ENCODE measurements at places on chromosomes 7 and 10. TPM values are rescaled to one million over a fixed set of nuclear protein-coding genes. Genes with fewer than 3 reads are reported as not detected.

Gene FRAT2
- total RNA-seq, result 15.4 TPM

Gene HABP2
- 0.66 TPM for total RNA-seq

DNA sequence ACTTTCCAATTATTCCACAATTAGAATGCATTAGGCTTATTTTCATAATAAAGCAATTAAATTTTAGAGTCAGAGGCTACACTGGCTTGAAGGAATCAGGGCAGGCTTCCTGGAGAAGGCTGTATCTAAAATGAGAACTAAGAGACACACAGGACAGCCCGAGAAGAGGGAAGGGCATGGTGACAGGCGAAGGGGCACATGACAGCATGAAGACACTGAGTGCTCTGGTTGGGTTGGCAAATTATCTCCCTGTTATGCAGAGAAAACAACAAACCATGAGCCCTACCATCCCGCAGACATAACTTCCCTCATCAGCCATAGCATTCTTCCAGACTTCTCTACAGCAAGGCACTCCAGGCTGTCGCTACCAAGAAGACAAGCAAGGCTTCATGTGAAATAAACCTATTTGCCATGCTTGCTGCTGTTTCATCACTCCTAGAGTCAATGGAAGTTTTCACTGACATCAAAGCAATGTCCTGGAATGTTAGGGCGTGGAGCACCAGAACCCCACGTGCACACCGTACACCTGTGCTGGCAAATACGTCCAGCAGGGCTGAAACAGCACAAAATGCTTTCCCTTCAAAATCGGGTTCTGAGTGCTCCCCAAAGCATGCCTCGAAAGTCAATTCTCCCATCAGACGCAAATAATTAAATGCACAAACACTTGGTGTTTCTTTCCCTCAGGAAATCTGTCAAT is 21.3 kb downstream of the VOPP1 start:
- H3K27me3 ChIP-seq, result no peaks in the 10 kb centered on the region
- no peaks in the 10 kb centered on the region for H3K4me1 ChIP-seq
- DNase-seq, result no peak
- no peak overlapping the region for H3K4me3 ChIP-seq

- no peaks in the 10 kb centered on the region for H3K4me1 ChIP-seq
- H3K27me3 ChIP-seq, result no peaks in the 10 kb centered on the region
- no peak for DNase-seq
- H3K36me3 ChIP-seq, result no peaks in the 10 kb centered on the region
- no peak overlapping the region for H3K4me3 ChIP-seq
These were observed 118.9 kb downstream of the CDH23 start for GRCh38 chr10:71515531-71516172.

- H3K4me3 ChIP-seq, result no peak overlapping the region
- H3K27me3 ChIP-seq, result no peaks in the 10 kb centered on the region
- no peaks in the 10 kb centered on the region for H3K36me3 ChIP-seq
- H3K27ac ChIP-seq, result peak overlapping the region; percentile 16
- no peaks in the 10 kb centered on the region for H3K4me1 ChIP-seq
These were observed 106.7 kb downstream of the REEP3 start for GRCh38 chr10:63627881-63628296.

GRCh38 chr10:71436268-71437125 is 39.8 kb downstream of the CDH23 start:
- no peak overlapping the region for H3K27ac ChIP-seq
- no peak overlapping the region for H3K4me3 ChIP-seq
- H3K27me3 ChIP-seq, result no peaks in the 10 kb centered on the region

DNA sequence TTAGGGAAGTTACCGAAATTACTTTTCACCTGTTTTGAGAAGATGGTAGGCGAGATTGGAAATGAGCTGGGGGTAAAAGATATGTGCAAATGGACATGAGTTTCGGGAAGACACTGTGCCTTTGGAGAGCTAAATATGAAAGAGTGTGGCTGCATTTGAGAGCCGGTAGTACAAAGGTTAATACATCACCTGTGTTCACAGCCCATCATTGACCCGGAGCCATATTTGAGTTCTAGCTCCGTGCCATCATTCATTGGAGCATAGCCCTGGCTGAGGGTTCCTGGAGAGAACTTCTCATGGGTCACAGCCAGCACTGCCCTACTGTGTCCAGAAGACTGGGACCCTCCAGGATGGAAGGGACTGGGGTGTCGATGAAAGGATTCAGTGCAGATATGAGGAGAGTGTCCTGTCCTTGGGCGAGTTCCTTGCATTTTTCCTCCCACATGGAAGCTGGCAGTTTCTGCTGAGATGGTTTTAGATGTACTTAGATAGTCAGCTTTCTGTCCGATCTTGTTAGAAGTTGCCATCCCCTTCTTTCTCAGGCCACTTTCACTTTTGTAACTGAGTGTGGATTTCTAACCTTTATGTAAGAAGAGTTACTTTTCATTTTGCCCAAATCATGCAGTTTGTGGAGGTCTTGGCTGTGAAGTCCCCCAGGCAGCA is 138.8 kb downstream of the JCAD start:
- peak overlapping the region; percentile 64 for H3K27ac ChIP-seq
- H3K36me3 ChIP-seq, result no peaks in the 10 kb centered on the region
- no peaks in the 10 kb centered on the region for H3K27me3 ChIP-seq
- no peaks in the 10 kb centered on the region for H3K4me1 ChIP-seq
- no peak overlapping the region for H3K4me3 ChIP-seq

DNA sequence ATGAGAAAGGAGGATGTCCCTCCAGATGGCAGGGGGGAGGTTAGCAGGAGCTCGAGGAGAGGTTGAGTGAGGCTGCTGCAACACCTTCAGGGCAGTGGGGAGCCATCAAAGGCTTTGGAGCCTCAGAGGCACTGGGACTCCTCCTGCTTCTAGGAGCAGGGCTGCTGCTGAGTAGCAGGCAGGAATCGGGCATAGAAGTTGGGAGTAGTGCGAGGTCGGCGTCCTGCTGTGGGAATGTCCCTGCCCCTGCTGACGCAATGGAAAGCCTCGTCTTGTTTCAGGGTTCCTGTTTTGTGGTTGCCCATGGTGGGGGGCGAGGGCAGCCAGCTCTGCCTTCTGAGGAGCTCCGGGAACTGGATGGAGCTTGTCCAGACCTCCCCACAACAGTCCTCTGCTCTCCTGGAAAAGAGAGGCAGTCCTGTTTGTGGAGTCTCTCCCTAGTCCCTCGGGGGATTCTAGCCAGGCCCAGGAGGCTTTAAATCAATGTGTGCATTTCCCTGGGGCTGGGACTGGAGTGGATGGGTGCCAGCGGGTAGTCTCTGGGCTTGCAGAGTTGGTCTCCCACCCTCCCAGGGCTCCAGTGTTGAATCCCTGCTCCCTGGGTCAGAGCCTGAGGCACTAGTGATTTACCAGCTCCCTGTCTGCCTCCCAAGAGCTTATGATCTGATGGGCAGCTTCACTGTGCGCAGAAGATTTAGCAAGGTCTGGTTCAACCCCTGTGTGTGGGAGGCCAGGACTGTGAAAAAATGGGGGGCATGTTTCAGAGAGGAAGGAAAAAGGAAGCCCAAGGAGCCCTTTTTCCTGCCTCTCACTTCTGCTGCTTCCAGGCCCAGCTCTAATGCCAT is 98.7 kb upstream of the PPIF start:
- no peaks in the 10 kb centered on the region for H3K36me3 ChIP-seq
- no peak overlapping the region for H3K4me3 ChIP-seq
- peaks cover 25% of the 10 kb centered on the region for H3K4me1 ChIP-seq
- H3K27ac ChIP-seq, result peak overlapping the region; percentile 88

DNA sequence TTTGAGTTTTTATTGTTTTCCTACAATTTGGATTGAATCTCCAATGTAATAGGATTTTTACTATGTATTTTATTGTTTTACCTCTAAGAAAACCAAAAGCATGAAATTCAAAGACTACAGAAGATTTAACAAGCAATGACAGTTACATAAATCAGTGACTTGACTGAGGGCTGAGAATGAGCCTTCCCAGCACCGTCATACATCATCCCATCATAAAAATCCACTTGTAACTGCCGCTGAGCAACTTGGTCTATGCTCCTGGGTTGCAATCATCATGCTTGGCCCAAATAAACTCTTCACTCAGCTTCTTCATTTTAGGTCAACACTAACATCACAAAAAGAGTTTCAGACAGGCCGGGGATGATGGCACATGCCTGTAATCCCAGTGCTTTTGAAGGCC is 13.5 kb downstream of the LARP4B start:
- no peaks in the 10 kb centered on the region for H3K27me3 ChIP-seq
- no peaks in the 10 kb centered on the region for H3K4me1 ChIP-seq
- H3K36me3 ChIP-seq, result no peaks in the 10 kb centered on the region

DNA sequence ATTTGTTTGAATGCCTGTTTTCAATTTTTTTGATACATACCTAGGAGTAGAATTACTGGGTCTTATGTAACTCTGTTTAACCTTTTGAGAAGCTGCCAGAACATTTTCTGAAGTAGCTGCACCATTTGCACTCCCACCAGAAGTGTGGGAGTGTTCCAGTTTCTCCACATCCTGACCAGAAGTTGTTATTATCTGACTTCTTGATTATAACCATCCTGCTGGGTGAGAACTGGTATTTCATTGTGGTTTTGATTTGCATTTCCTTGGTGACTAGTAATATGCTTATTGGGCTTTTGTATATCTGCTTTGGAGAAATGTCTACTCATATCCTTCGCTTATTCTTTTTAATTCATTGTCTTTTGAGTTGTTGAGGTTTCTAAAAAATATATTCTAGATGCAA is 117.2 kb upstream of the GLCCI1 start:
- no peaks in the 10 kb centered on the region for H3K36me3 ChIP-seq
- no peaks in the 10 kb centered on the region for H3K4me1 ChIP-seq
- no peaks in the 10 kb centered on the region for H3K27me3 ChIP-seq
- DNase-seq, result no peak
- no peak overlapping the region for H3K4me3 ChIP-seq

DNA sequence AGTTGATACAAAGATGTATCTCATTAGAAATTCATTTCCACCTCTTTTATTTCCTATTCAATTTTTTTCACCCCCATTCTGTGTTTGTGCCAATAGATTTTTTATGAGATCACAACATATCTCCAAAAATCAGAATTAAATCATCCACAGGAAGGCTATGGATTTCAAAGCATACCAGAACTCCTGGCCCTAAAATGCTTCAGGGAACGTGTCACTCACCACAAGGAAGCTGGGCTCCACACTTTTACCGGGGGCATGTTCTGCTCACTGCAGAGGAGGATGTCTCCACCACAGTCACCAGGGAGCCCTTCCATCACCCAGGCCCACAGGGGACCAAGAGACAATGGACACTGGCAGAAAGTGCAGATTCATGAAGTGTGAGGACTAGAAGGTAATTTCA is 456.8 kb downstream of the KCNMA1 start:
- no peaks in the 10 kb centered on the region for H3K27me3 ChIP-seq
- no peak for DNase-seq
- no peak overlapping the region for H3K4me3 ChIP-seq

DNA sequence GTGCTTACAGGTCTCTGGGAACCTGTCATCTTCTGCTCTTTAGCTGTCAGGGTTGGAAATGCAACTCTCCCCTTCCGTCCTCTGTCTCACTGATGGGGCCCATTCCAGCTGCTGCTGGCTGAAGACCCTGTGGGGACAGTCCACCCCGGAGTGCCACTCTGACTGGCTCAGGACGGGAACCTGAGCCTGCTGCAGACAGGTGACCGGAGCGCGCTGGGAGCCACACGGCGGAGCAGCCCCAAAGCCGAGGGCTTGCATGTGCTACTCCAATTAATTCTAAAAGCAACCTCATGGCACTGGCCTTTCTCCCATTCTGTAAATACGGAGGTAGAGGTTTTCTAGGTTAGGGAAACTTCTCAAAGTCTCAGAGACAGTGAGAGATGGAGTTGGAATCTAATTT is 223.5 kb upstream of the PITRM1 start:
- DNase-seq, result no peak
- H3K27ac ChIP-seq, result no peak overlapping the region
- H3K27me3 ChIP-seq, result no peaks in the 10 kb centered on the region
- H3K4me1 ChIP-seq, result no peaks in the 10 kb centered on the region
- no peaks in the 10 kb centered on the region for H3K36me3 ChIP-seq

GRCh38 chr7:155339474-155339873 is 41.8 kb downstream of the INSIG1 start:
- H3K27ac ChIP-seq, result no peak overlapping the region
- H3K36me3 ChIP-seq, result no peaks in the 10 kb centered on the region
- no peaks in the 10 kb centered on the region for H3K27me3 ChIP-seq

- no peak overlapping the region for H3K27ac ChIP-seq
- H3K4me3 ChIP-seq, result no peak overlapping the region
- no peaks in the 10 kb centered on the region for H3K36me3 ChIP-seq
- DNase-seq, result no peak
- no peaks in the 10 kb centered on the region for H3K4me1 ChIP-seq
These were observed 309.7 kb downstream of the TYW1 start for GRCh38 chr7:67306331-67306730.

- H3K4me1 ChIP-seq, result peaks cover 2% of the 10 kb centered on the region
- peak overlapping the region; percentile 70 for H3K27ac ChIP-seq
- H3K4me3 ChIP-seq, result peak overlapping the region; percentile 0
These were observed 119.4 kb downstream of the ST7 start for GRCh38 chr7:117072620-117073118.

DNA sequence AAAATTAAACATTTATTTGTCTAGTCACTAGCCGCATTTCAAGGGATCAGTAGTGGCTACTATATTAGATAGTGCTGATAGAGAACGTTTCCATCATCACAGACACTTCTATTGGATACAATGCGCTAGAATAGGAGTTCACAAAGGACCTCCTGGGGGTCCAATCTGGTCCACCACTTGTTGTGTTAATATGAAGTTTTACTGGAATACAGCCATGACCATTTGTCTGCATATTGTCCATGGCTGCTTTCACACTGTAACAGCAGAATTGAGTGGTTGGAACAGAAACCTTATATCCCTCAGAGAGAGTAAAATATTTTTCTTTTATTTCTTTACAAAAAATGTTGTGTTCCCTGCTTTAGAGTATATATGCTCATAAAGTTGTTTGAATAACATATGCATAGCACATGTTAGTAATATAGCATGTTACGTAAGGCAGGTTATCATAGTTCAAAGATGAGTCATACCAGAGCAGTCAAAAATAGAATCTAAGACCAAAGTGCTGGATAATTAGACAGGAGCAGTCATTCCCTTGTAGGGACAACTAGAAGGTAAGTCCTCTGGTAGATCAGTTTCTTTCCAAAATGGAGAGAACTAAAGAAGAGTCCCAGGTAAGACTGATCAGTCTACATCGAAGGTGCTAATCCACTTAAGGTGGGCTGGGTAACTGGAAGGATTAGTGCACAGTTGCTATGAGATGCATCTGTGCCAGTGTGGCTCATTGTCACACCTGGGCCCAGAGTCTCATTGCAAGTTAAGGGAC is 14.9 kb downstream of the BZW2 start:
- no peaks in the 10 kb centered on the region for H3K27me3 ChIP-seq
- no peak overlapping the region for H3K4me3 ChIP-seq
- DNase-seq, result no peak
- no peak overlapping the region for H3K27ac ChIP-seq

DNA sequence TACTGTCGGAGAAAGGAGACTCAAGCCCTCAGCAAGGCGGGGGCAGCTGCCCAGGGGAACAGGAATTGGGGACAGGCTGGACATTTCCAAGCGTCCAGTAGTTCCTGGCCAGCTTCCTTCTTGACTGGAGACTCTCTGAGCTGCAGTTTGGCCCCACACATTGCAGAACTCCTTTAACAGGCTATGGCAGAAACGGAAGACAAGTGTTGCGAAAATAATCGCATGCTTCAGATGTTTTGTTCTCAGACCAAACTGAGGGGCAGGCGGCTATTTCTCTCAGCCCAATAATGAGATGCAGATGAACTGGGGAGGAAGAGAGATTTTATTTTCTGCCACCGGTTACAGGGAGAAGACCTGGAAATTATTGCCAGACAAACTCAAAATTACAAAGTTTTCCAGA is 88.0 kb upstream of the PFKP start:
- H3K4me1 ChIP-seq, result no peaks in the 10 kb centered on the region
- H3K36me3 ChIP-seq, result no peaks in the 10 kb centered on the region
- H3K27ac ChIP-seq, result no peak overlapping the region
- no peak for DNase-seq
- no peaks in the 10 kb centered on the region for H3K27me3 ChIP-seq
- no peak overlapping the region for H3K4me3 ChIP-seq

GRCh38 chr10:35089611-35090161 is 455 bp downstream of the CUL2 start:
- no peaks in the 10 kb centered on the region for H3K27me3 ChIP-seq
- no peaks in the 10 kb centered on the region for H3K4me1 ChIP-seq
- no peaks in the 10 kb centered on the region for H3K36me3 ChIP-seq
- peak overlapping the region; percentile 93 for H3K4me3 ChIP-seq
- DNase-seq, result no peak
